ENCODE measurements at places on chromosomes 16 and 17.

GRCh38 chr17:17505610-17506171, 9.5 kb upstream of the RASD1 start:
- no peak overlapping the region for H3K4me3 ChIP-seq
- H3K27me3 ChIP-seq, result peaks cover 16% of the 10 kb centered on the region
- H3K4me1 ChIP-seq, result no peaks in the 10 kb centered on the region
- ATAC-seq, result no peak

GRCh38 chr17:79993390-79994227, 42.1 kb downstream of the TBC1D16 start:
- peak; percentile 31 for ATAC-seq
- peak overlapping the region; percentile 34 for H3K4me3 ChIP-seq
- H3K36me3 ChIP-seq, result no peaks in the 10 kb centered on the region
- H3K27ac ChIP-seq, result peak overlapping the region; percentile 4

DNA sequence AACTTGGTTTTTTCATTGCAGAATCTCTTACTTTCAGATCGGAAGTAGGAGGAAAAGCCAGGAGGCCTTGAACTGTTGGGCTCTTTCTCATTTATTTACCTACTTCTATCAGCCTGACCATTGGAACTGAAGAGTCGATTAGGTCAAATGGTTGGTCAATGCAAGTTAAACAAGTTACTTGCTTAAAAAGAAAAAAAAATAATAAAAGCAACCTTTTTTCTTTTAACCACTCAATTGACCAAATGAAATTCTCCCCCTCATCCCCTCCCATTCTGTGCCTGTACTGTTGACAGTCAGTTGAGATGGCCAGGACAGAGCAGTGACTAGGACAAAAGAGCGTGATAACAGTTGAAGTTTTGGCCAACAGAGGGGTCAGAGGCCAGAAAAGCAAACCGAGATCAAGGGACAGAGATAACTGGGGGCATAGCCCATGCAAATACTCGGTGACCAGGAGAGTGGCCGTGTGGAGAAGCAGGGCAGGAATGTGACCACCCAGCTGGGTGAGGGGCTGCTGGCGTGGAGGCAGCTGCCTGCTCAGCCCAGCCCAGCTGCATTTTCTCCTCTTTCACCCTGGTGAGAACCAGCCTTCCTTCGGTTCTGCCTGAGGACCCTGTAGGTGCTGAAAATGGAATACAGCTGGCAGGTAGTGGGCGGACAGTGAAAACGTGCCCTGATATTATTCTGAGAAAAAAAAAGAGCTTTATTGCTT, 72.2 kb downstream of the HS3ST3B1 start:
- no peaks in the 10 kb centered on the region for H3K36me3 ChIP-seq
- no peak for ATAC-seq
- H3K4me1 ChIP-seq, result no peaks in the 10 kb centered on the region

- no peaks in the 10 kb centered on the region for H3K27me3 ChIP-seq
- peak; percentile 44 for ATAC-seq
- peaks cover 10% of the 10 kb centered on the region for H3K36me3 ChIP-seq
- H3K4me3 ChIP-seq, result peak overlapping the region; percentile 81
- H3K27ac ChIP-seq, result peak overlapping the region; percentile 97
- peaks cover 65% of the 10 kb centered on the region for H3K4me1 ChIP-seq
Observed at GRCh38 chr16:11329071-11329491, 16.2 kb upstream of the RMI2 start.

DNA sequence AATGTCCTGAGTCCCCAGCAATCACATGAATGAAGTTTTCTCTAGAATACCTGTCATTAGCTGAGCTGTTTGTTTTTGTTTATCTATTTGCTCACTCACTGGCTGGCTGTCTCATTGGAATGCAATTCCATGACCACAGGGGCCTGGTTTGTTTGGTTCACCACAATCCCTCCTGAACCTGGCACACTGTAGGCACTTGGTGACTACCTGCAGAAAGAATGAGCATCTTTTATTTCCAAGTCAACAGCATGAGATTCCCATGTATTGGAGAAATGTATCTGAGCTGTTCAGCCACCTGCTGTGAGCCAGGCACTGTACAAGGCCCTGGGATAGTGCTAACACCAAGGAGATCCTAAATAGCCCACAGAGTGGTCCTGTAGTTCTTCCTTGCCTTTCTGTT, 345.1 kb downstream of the XYLT1 start:
- H3K36me3 ChIP-seq, result peaks cover 82% of the 10 kb centered on the region
- ATAC-seq, result no peak
- no peaks in the 10 kb centered on the region for H3K27me3 ChIP-seq
- no peak overlapping the region for H3K4me3 ChIP-seq

GRCh38 chr17:72671016-72671415, 421.5 kb downstream of the SLC39A11 start:
- no peak overlapping the region for H3K4me3 ChIP-seq
- no peak for ATAC-seq
- no peak overlapping the region for H3K27ac ChIP-seq

DNA sequence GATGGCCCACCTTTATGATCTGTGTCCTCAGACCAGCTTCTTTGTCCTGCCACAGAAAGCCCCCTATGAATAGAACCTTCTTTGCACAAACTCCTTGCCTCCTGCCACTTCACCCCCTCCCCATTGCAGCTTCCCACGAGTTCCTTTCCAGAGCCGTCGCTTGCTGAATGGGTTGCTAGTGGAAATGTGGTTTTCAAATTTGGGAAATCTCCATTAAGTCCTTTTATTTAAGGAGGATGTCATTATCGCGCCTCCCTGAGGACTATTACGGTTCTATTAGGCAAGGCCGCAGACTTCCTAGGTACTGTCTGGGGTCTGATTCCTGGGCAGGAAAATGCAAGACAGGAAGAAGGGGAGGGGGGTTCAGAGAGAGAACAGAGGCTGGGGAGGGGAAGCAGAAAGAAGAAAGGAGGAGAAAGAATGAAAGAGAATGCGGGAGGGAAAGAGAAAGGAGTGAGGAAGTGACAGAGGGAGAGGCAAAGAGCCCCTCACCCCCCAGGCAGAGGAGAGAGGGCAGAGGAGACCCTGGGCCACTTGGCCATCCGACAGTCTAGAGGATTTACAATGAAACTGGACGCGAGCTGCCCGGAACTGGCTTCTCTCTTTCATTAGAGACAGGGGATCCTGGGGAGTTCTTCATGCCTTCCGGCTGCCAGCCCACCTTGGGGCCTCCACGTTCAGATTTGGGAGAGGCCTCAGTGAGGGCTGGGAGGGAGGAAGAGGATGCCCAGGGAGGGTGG, 31.7 kb upstream of the ETV4 start:
- no peak for ATAC-seq
- peaks cover 8% of the 10 kb centered on the region for H3K27me3 ChIP-seq
- H3K27ac ChIP-seq, result peak overlapping the region; percentile 82
- H3K4me3 ChIP-seq, result no peak overlapping the region
- H3K4me1 ChIP-seq, result peaks cover 24% of the 10 kb centered on the region

- H3K27me3 ChIP-seq, result peaks cover 36% of the 10 kb centered on the region
- H3K4me1 ChIP-seq, result peaks cover 6% of the 10 kb centered on the region
- no peaks in the 10 kb centered on the region for H3K36me3 ChIP-seq
- no peak overlapping the region for H3K27ac ChIP-seq
Observed at GRCh38 chr16:56600398-56600999, 7.9 kb upstream of the MT2A start.

DNA sequence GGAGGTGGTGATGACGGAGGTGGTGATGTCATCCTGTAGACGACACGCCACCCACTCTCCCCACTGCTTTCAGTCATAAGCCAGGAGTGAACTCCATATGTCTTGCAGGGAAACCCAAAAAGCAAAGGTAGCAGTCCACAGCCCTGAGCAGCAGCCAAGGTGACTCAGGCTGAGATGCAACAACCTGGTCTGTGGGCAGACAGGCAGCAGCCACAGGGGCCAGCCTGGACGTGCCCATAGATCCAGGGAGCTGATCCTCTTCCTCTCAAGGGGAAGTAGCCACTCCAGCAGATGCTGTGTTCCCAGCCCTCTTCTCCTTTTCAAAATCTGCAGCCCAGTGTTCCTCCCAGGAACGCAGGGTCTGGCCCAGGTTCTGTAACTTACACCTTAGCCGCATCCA, 17.3 kb upstream of the CIITA start:
- H3K4me3 ChIP-seq, result no peak overlapping the region
- H3K36me3 ChIP-seq, result peaks cover 19% of the 10 kb centered on the region
- peak overlapping the region; percentile 71 for H3K27ac ChIP-seq
- no peak for ATAC-seq
- H3K27me3 ChIP-seq, result no peaks in the 10 kb centered on the region
- peaks cover 37% of the 10 kb centered on the region for H3K4me1 ChIP-seq

GRCh38 chr17:58412961-58413586, 4.3 kb downstream of the RNF43 start:
- H3K27me3 ChIP-seq, result no peaks in the 10 kb centered on the region
- H3K4me1 ChIP-seq, result peaks cover 20% of the 10 kb centered on the region
- H3K27ac ChIP-seq, result no peak overlapping the region
- no peaks in the 10 kb centered on the region for H3K36me3 ChIP-seq
- ATAC-seq, result no peak
- no peak overlapping the region for H3K4me3 ChIP-seq

DNA sequence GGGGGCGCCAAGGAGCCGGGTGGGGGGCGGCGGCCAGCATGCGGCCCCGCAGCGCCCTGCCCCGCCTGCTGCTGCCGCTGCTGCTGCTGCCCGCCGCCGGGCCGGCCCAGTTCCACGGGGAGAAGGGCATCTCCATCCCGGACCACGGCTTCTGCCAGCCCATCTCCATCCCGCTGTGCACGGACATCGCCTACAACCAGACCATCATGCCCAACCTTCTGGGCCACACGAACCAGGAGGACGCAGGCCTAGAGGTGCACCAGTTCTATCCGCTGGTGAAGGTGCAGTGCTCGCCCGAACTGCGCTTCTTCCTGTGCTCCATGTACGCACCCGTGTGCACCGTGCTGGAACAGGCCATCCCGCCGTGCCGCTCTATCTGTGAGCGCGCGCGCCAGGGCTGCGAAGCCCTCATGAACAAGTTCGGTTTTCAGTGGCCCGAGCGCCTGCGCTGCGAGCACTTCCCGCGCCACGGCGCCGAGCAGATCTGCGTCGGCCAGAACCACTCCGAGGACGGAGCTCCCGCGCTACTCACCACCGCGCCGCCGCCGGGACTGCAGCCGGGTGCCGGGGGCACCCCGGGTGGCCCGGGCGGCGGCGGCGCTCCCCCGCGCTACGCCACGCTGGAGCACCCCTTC, 484 bp downstream of the FZD2 start:
- ATAC-seq, result peak; percentile 37
- H3K36me3 ChIP-seq, result no peaks in the 10 kb centered on the region
- peak overlapping the region; percentile 85 for H3K4me3 ChIP-seq

DNA sequence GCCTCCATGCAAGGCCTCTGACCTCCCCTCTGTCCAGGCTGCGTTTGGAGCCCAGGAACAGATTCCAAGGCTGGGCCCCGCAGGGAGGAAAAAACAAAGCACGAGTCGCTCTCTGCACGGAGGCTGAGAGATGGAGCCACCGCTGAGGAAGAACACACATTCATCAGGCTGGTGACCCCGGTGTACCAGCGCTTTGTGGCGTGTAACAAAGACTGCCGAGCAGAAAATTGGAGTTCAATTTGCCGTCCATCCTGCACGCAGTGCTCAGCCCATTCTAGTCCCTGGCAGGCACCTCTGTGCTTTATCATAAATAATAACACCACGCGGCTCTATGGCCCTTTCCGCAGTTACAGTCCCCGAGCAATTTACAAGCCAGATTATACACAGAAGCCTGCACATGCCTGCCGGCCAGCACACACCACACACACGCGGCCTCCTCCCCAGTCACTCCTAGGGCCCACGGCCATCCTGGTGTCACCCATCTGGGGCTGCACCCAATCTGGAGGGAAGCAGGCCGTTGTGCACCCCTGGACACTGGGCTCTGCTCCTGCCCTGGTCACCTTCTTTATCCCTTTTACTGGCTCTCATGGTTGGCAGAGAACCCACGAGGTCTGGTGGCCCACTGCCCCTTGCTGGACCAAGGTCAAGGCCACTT, 124.4 kb downstream of the SDK2 start:
- ATAC-seq, result no peak
- no peak overlapping the region for H3K4me3 ChIP-seq
- H3K27ac ChIP-seq, result peak overlapping the region; percentile 66
- H3K27me3 ChIP-seq, result no peaks in the 10 kb centered on the region
- peaks cover 5% of the 10 kb centered on the region for H3K36me3 ChIP-seq

- no peak overlapping the region for H3K27ac ChIP-seq
- no peak for ATAC-seq
- peaks cover 6% of the 10 kb centered on the region for H3K4me1 ChIP-seq
- no peaks in the 10 kb centered on the region for H3K36me3 ChIP-seq
- no peak overlapping the region for H3K4me3 ChIP-seq
Observed at GRCh38 chr17:10201680-10202079, 3.3 kb upstream of the GAS7 start.

GRCh38 chr17:70987867-70988340, 818.6 kb downstream of the KCNJ2 start:
- H3K36me3 ChIP-seq, result no peaks in the 10 kb centered on the region
- H3K27ac ChIP-seq, result no peak overlapping the region
- H3K4me3 ChIP-seq, result no peak overlapping the region
- no peaks in the 10 kb centered on the region for H3K27me3 ChIP-seq
- H3K4me1 ChIP-seq, result no peaks in the 10 kb centered on the region
- no peak for ATAC-seq

- H3K27me3 ChIP-seq, result peaks cover 23% of the 10 kb centered on the region
- H3K4me3 ChIP-seq, result no peak overlapping the region
- no peaks in the 10 kb centered on the region for H3K36me3 ChIP-seq
- no peak overlapping the region for H3K27ac ChIP-seq
- H3K4me1 ChIP-seq, result peaks cover 5% of the 10 kb centered on the region
Observed at GRCh38 chr16:56257239-56257638, 66.0 kb downstream of the GNAO1 start.

GRCh38 chr16:84379709-84380362, 11.5 kb downstream of the ATP2C2 start:
- peaks cover 2% of the 10 kb centered on the region for H3K36me3 ChIP-seq
- H3K27ac ChIP-seq, result no peak overlapping the region
- no peak overlapping the region for H3K4me3 ChIP-seq
- ATAC-seq, result no peak
